AG08396 (cell line): ENCODE measurements at places on chromosomes 3 and 15.

GRCh38 chr15:36373550-36373949 is 205.9 kb upstream of the CDIN1 start:
- DNase-seq, result no peak

- no peak for DNase-seq
These were observed 406.6 kb upstream of the DPPA4 start for GRCh38 chr3:109743981-109744380.

DNA sequence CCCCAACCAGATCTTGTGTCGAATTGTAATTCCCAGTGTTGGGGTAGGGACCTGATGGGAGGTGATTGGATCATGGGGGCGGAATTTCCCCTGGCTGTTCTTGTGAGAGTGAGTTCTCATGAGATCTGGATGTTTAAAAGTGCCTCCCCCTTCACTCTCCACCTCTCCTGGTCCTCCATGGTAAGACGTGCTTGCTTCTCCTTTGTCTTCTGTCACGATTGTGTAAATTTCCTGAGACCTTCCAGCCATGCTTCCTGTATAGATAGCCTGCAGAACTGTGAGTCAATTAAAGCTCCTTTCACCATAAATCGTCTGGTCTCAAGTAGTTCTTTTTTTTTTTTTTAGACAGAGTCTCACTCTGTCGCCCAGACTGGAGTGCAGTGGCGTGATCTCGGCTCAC is 42.3 kb downstream of the NR1D2 start:
- DNase-seq, result no peak

DNA sequence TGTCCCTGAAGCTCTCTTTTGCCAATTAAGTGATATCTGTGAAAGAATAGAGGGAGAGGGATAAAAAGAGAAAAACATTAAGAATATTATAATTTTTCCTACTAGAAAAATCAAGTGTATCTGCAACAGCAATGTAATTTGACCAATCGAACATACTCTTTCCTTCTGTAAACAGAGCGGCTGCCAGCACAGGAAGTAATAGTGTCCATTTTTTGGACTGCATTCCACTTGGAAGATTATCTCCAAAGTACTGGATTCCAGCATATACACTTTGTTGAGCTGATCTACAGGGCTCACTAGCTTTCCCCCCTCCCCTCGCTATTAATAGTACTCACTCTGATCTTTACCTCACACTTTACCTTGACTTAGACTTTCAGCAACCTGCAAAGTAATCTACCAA is 90.4 kb downstream of the SUCLG2 start:
- DNase-seq, result no peak

DNA sequence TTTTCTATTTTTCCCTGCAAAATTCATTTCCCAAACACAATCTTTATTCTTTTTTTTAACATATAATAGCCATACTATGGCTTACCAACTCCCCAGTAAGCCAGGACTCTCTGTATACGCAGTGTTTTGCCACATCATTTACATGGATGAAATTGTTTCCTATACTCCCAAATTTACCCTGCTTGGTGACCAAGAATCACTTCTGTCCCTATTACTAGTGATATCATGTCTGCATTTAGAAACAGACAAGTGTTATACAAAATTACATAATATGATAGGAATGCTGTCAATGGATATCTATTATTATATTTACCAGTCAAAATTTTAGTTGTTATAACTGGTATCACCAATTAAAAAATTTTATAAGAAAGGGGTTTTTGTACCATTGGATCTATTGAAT is 77.8 kb downstream of the LIPC start:
- DNase-seq, result no peak

DNA sequence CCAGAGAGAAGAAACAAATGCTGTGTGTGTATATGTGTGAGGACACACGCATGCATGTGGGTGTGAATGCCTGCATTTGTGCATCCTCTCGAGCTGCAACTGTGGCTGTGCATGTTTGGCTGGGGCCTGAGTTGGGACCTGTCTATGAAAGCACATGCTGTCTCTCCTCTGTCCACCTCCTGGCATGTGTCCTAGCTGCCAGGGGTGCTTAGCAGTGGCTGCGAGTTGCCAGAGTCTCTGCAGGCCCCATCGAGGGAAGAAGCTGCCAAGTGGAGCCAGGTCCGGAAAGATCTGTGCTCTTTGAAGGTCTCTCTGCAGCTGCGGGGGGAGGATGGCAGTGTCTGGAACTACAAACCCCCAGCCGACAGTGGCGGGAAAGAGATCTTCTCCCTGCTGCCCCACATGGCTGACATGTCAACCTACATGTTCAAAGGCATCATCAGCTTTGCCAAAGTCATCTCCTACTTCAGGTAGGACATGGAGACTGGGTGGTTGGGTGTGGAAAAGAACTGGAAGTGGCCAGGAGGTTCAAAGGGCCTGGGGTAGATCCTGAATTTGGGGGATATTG is 30.7 kb downstream of the NR1I2 start:
- DNase-seq, result no peak

DNA sequence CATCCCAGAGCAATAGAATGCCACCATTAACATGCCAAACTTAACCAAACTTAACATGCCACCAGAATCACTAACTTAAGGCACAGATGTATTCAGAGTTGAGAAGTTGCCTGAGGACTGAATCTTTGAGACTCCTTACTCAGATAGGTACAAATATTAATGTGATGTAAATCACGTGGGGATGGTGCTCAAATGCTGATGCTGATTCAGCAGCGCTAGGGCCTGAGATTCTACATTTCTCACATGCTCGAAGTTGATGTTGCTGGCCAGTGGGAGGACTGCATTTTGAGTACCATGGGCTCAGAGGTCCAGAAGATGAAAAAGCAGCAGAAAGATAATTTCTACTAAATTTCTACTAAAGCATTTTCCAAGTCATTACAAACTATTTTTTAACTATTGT is 54.1 kb downstream of the RPL22L1 start:
- DNase-seq, result no peak
